Psoas muscle (tissue), 8 donors: ENCODE measurements at places on chromosomes 2 and 18. TPM values are rescaled to one million over a fixed set of nuclear protein-coding genes. Genes with fewer than 3 reads are reported as not detected.

- no peaks in the 10 kb centered on the region for H3K27me3 ChIP-seq
- H3K27ac ChIP-seq: no peak overlapping the region
- no peaks in the 10 kb centered on the region for H3K4me1 ChIP-seq
- no peaks in the 10 kb centered on the region for H3K36me3 ChIP-seq
- no peak for DNase-seq
Observed at GRCh38 chr2:134079373-134079772, 174.5 kb upstream of the MGAT5 start.

GALNT3 gene
- not detected for total RNA-seq

CFAP65 gene
- not detected for total RNA-seq

KANSL3 gene
- 49.2 TPM for total RNA-seq
